ENCODE measurements at places on chromosomes 6 and 20.

DNA sequence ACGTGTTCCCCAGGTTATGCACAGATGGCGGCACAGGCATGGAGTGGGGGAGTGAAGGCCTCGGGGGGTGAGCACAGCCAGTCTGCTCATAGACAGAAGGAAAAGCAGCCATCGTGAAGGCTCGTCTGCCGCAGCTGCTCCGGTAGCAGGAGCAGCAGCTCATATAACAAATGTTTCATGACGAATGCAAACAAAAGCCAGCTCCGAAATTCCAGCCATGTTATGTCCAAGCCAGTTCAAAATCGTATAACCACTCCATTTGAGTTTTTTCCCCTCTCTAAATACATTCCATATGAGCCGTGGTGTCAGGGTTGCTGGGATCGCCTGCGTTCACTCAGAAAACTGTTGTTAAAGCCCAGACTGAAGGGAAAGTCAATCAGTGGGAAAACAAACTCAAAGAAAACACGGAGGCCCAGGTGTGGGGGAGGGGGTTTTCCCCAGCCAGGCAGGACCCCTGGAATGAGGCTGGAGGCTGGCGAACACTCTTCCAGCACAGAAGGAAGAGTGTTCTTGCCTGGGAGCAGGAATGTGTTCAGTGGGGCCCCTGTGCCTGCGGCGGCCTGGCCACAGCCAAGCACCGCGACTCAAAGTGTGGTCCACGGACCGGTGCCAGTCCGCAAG lies 280.4 kb upstream of the TAB2 start:
- DNase-seq = no peak

- DNase-seq = no peak
Measured at GRCh38 chr6:15430186-15430585, 184.3 kb downstream of the JARID2 start.

GRCh38 chr6:4510906-4511640 lies 265.1 kb upstream of the CDYL start:
- DNase-seq = no peak

GRCh38 chr6:33164176-33164575 lies 28.1 kb downstream of the COL11A2 start:
- no peak for DNase-seq

DNA sequence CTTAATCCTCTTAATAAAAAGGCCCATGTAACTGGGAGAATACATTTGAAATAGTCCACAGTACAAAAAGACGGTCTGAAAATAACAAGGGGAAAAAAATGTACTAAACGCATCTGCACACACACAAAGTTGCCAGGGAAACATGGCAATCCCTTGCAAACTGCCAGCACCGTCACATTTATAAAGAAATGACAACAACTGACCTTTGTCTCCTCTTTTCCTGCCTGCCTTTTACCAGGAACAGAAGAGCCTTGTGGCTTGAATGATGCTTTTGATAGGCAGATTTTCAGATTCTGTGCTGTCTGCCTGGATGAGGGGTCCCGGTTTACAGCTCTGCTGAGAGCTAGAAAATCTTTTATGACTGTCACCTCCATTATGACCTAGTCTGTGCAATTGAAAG lies 308.6 kb upstream of the ZFP64 start:
- DNase-seq = no peak

GRCh38 chr6:156597095-156597494 lies 180.1 kb upstream of the ARID1B start:
- no peak for DNase-seq

DNA sequence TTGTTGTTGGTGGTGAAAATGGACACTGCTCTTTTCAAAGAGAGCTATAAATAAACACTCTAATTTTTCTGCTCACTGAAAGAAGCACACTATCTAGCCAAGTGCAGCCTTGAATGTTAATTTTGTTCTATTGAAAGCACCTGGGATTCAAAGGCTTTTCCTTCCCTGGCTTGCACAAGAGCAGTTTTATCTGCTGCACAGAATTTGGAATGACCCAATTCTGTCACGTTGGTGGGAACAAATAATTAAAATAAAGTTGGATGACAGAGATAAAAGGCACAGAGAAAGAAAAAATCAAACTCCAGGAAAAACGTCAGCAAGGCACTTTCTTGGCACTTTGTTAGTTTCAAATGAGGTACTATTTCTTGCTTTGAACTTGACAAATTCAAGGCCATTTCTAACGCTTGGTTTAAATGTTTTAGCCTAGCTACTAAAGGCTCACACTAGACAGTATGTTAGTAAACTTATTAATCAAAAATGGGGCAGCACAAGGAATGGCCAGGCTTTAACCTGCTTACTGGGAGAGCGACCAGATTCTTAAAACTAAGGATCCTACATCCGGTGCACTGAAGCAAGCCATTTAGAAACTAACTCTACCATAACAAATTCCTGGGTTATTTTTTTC lies 145.5 kb upstream of the ARG1 start:
- DNase-seq = no peak

- no peak for DNase-seq
Measured at GRCh38 chr6:100751590-100751989, 129.5 kb downstream of the ASCC3 start.

DNA sequence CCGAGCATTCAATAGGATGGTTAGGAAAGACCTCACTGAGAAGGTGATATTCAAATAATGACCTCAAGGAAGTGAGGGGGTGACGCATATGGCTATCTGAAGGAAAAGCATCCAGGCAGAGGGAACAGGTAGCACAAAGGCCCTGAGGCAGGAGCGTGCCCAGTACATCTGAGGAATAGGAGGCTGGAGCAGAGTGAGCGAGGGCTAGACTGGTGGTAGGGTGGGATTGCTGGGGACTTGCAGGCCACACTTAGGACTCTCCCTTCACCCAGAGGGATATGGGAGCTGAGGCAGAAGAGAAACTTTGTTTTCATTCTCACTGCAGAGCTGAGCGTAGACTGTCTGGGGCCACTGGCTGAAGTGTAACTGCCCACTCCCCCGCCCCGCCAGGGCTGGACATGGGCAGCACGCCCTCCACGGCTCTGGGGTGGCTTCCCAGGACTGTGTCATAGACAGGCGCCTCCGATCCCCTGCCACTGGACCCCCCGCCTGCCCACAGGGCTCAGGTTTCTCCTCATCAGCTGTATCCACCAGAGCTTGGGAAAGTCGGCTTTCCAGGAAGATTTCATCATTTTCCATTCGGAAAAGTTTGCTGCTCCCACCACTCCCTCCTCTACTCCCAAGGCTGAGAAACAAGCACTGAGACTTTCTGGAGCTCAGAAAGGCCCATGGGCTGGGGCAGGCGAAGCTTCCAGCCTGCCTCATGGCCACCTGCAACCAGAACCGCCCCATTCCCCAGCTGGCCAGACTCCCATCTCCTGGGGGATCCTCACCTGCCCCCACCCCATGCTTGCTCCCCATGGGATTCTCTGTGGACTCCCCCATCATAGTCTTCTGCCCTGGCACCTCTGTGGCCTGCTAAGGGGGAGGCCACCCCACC lies 142.6 kb downstream of the MRPL14 start:
- DNase-seq = no peak

DNA sequence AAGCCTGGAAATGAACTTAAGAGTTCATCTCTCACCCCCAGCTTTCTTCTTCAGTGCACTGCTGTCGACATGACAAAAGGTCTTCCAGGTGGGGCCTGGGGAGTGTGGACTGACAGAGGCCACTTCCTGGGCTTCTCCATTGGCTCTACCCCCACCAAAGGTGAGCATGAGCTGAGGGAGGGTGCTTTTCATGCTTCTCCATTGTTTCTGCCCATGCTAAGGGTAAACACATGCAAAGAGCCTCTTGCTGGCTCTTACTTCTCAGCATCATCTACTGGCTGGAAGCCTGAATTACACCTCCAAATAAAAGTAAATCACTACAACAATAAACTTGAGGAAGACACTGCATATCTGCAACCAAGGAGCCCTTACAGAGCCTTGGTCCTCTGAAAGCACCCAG lies 227.2 kb downstream of the EPM2A start:
- no peak for DNase-seq

DNA sequence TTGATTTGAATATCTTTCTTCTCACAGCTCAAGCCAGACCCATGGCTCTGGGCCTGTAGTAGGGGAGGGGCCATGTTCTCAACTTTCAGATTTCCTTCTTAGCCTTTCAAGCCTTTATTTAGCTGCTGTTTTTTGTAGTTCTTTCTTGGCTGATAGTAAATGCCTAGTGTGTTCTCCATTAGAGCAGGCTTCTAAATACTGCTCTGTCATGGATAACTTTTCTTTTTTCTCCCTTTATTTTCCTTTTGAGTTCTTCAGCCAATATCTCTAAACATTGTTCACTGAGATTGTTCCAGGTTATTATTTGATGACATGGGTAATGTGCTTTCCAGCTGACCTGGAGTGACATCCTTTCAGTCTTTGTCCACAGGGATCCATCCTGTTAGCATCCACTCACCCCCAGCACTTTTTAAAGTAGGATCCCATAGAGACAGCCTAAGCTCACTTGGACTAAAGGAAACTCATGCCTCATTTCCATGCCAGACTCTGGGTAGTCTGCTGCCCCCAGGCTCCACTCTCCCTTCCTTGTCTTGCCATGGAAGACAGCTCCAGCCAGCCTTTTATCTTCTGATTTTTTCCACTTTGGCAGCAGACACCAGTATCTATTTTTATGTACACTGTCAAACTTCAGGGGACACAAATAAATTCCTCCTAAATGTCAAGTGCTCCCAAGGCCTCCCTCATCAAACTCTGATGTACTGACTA lies 645.6 kb downstream of the RNF144B start:
- no peak for DNase-seq

DNA sequence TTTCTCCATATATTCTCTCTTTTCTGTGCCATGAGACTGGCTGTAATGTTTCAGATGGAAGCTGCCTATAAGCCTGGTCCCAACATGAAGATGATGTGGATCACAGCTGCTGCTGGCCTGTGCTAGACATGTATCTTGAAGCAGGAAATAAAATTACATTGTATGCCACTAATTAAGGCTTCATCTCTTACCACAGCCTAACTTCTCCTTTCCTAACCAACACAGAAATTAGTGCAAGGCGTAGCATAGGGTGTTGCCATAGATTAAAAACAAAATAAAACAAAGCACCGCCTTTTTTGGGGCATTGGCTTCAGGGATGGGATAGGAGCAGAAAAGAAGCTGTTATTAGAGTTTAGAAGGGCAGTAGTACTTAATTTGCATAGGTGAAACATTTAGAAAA lies 4.7 kb upstream of the SLC17A4 start:
- no peak for DNase-seq

DNA sequence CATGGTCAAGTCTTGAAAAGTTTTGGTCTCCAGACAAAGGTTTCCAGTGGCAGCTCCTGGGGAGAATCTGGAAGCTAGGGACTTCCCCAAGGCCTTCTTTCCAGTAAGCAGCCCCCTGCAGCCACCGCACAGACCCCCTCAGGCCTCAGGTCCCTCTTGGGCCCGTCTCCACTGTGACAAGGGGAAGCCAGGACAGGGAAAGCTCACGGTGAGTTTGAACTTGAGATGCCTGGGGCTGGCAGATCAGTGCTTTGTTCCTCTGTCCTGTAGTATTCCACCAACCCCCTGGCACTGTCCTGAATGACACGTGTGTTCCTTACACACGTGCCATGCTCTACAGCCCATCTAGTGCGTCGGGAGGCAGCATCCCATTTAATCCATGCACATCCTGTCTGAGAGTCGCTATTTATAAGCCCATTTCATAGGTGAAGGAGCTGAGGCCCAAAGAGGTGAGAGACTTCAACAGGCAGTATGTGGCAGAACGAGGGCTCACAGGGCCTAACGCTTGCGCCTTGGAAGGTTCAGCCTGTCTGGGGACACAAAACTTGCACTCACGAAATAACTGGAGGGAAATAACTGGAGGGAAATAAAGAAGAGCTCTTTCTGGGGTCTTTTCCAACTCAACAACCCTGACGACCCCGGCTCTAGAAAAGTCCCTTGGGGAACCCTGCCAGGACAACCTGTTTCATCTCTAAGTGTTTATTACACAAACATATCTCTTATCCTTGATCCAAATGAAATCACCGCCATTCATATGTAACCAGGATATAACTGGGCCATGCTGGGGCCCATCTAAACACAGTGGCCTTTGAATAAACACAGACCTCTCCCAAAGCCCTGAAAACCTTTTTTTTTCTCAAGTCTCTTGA lies 123.0 kb downstream of the BANF2 start:
- DNase-seq = no peak

GRCh38 chr20:47700327-47700726 lies 85.0 kb downstream of the SULF2 start:
- DNase-seq = no peak

DNA sequence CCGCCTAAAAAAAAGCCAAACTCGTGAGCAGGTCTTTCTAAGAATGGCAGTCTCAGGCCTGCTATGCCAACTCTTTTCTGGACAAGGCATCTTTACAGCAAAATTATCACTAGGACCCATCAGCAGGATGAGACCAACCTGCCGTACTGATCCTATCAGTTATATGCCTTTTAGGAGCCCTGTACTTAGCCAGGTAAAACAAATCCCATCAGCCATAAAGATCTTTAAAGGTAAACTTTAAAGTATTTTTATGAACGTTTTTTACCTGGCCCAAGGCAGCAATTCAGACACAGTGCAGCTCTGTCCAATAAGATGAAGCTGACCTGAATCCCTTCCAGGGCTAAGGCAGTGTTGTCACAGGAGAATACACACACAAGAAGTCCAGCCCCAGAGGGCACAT lies 51.3 kb upstream of the TGM3 start:
- DNase-seq = no peak

DNA sequence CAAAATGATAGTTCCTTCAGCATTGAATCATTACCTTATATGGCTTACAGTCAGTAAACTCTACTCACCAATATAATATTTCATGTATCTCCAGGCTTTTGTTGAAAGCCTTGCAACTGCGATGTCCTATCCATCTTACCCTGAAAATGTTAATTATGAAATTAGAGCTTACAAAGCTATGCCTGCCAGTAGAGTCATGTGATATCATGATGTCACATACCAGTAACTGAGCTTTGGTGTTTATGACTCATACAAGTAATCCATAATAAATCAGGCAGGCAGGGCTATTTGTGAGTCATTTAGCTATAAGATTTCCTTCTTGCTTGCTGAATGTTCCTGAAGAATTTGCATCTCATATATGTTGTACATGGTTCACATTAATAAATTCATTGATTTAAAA lies 44.9 kb upstream of the FAM83B start:
- no peak for DNase-seq

DNA sequence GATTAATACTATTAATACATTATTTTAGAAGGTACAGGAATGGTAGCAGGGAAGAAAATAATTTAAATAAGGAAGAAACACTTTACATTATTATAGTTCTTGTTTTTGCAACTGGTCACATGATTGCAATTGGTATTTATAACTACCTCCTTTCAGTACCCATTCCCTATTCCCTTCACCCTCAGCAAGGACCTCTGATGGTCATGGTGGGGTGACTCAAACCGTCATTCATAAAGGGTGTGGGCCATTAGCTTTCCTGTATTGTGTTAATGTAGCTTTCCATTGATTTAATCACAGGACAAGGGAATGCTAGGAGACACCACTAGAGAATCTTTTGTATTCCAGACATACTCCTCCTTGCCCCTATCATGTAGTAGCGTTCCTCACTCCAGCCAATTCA lies 47.2 kb upstream of the TMEM244 start:
- no peak for DNase-seq

DNA sequence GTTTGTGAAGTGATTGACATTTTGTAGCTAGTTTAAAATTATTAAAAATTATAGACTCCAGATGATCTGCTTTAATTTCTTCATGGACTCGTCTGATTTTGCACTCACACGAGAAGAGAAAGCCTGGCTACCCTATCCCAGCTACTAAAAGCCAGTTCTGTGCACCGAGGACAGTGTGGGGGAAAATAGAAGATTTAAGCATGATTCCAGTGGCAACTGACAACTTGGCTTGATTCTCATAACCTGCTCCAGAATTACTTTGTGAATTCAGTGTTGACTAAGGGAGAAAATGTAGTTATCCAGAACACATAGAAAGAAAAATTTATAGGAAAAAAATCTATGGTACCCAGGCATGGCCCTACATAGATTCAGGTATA lies 88.7 kb downstream of the SNAP25 start:
- DNase-seq = no peak
